NCI-H1105 treated with DMSO at 0.1 percent for 48 hours (cell line): ENCODE measurements at places on chromosomes 11 and 22.
A peak's percentile ranks its signal among the peaks of the same experiment; 100 is the strongest.

DNA sequence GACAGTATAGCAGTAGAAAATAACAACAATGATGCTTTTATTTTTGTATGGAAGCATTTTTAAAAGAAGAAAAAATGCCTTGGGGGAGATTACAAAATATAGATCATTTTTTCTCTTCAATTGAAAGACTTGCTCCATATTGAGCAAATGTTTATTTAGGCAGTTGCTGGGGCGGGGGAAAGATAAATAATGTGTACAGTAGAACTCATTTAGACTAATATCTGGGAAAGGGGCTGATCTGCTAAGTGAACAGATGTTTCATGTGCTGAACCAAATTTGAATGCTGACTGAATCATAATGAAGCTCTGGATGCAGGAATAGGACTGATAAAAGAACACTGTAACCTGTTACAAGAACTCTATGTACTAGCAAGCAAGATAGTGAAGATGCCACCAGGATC lies 457.1 kb upstream of the TENM4 start:
- no peak for DNase-seq

DNA sequence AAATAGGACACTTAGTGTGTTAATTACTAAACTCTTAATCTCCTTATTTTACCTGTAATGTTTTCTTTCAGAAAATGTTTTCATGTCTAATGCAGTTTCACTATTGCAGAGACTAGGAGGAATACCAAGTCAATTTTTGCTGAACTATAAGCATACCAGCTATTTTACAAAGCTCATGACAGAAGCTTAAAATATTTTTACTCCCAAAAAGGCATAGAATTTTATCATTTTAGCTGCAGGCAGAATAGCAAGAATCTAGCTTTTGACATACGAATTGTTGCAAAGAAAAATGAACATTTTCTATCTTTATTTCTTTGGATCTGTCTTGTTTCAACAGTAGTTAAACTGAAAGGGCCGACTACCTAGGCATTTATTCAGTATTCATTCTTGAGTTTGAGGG lies 366.9 kb downstream of the FAT3 start:
- DNase-seq = no peak

DNA sequence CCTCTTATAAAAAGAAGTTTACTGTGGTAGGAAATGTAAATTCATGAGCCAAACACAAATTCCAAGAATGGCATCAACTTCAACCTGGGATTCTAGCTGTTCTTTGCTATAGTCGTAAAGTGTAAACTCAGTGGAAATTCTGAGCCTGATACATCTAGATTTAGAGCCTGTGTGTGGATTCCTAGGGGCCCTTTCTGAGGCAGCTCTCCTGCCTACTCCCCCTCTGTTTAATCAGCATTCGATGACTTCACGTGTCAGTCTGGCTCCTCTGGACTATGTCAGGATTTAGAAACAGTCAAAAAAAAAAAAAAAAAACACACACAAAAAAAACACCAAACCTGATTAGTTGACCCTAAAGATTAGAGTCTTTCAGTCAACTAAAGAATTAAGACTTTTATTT lies 93.1 kb upstream of the SC5D start:
- DNase-seq = no peak

- peak; percentile 76 for DNase-seq
Measured at GRCh38 chr11:119338318-119338890, 2.3 kb downstream of the C1QTNF5 start.

- no peak for DNase-seq
Measured at GRCh38 chr11:20045098-20045688, 115.1 kb downstream of the DBX1 start.

GRCh38 chr22:36211237-36211861 lies 9.7 kb upstream of the APOL4 start:
- DNase-seq = no peak

GRCh38 chr11:14623036-14623435 lies 20.6 kb upstream of the PDE3B start:
- DNase-seq = no peak

- DNase-seq = no peak
Measured at GRCh38 chr22:49968831-49969661, 8.5 kb downstream of the PIM3 start.

- DNase-seq = no peak
Measured at GRCh38 chr11:44963136-44963535, 12.5 kb upstream of the TP53I11 start.

DNA sequence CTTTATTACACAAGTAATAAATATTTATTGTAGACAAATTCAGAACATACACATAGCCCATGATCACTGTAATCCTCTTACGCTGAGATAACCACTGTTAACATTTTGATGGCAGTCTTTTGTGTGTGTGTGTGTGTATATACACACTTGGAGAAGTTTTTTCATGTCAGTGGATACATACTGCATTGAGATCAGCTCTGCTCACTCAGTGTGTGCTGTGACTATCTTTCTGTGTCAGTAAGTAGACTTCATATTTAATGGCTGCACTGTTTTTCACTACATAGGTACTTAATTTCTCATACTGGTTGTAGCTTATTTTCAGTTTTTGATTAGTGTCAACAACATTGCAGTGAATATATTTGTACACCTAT lies 82.9 kb downstream of the FAM83F start:
- no peak for DNase-seq

GRCh38 chr11:70078781-70079616 lies 882 bp downstream of the ANO1 start:
- DNase-seq = peak; percentile 16

DNA sequence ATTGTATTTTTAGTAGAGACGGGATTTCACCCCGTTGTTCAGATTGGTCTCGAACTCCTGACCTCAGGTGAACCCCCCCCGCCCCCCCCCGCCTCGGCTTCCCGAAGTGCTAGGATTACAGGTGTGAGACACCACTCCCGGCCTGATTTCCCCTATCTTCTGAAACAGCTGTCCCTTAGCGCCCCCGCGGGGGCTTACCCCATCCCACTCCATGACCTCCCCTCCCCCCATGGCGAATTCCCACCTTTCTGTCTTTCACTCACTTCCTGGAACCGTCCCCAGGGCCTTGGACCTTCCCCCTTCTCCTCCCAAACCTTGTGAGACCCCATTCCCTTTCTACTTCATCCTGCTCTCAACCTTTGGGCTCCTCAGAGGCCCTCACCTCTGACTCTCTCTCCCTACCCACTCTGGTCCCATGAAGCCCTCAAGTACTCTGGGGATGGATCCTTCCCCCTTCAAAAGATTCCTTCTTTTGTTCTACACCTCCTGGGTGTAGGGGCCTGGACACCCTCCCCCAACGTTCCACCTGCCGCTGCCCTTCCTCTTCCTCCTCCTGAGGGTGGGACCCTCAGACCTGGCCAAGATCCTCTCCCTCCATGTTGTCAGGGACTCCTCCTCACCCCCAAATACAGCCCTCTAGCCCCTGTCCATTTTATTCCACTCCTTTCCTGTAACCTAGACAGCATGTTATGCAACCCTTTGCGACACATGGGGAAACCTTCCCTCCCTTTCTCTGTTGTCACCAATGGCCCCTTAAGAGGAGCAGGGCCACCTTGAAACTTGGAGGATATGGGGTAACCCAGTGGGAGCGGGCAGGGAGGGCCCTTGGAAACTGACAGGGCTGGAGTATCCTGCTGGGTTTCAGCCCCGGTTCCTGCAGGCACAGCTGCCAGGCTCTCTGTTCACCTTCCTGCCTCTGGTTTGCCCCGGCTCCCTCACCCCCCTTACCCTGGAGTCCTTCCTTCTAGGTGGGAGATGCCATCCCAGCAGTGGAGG lies 1.1 kb downstream of the PRDX5 start:
- no peak for DNase-seq

DNA sequence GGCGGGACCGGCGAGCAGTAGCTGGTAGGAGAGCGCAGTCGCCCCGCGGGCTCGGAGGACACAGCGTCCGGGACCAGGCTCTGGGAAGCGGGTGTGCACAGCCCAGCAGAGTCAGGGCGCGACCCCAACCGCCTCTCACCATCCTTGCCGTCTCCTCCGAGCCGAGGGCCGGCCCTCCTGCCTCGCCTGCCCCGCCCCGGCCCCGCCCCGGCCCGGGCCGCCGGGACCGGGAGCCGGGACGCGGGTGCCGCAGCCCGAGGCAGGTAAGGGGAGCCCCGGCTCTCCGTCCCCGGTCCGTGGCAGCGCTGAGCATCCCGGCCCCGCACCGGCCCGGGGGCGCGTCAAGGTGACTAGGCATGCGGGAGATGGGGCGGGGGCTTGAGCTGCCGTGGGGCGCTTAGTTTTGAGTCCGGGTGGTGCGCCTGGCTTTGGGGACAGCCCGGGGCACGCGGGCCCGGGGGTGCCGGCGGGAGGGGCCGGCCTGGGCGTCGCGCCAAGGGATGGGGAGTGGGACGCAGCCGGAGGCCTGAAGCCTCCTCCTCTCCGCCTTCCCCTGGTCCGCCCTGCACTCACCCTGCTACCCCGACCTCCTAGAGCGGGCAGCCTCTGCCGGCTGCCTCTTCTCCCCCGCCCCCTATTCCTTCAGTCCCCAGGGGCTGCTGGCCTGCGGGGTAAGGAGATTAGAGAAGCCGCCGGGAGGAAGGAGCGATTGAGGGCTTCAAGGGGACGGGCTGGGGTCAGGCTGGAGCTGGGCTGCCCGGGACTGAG lies at the start of gene ABCG4:
ABCG4 (plus strand) TSS at position 35 of the 768 bp plus-strand sequence. CDS start 914 bp downstream, outside the sequence.
- DNase-seq = peak; percentile 29

DNA sequence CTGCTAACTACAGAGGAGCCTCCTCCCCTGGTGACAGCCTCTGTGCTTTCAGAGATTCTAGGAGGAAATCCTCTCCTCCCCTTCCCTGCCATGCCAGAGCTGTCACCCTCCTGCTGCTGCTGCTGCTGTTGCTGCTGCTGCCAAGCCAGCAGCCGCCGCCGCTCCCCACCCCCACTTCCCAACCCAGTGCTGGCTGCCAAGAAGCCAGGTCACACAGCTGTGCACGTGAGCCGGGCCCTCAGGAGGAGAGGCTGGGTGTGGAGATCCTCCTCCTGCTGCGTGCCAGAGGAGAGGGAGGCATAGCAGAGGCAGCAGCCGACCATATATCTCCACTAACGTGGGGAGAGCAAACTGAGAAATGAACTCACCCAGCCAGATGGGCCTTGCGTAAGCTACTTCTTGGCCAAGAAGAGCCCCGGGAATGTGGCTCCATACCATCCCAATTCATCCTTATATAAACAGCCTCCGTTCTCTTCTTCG lies 12.4 kb downstream of the CRY2 start:
- peak; percentile 87 for DNase-seq

DNA sequence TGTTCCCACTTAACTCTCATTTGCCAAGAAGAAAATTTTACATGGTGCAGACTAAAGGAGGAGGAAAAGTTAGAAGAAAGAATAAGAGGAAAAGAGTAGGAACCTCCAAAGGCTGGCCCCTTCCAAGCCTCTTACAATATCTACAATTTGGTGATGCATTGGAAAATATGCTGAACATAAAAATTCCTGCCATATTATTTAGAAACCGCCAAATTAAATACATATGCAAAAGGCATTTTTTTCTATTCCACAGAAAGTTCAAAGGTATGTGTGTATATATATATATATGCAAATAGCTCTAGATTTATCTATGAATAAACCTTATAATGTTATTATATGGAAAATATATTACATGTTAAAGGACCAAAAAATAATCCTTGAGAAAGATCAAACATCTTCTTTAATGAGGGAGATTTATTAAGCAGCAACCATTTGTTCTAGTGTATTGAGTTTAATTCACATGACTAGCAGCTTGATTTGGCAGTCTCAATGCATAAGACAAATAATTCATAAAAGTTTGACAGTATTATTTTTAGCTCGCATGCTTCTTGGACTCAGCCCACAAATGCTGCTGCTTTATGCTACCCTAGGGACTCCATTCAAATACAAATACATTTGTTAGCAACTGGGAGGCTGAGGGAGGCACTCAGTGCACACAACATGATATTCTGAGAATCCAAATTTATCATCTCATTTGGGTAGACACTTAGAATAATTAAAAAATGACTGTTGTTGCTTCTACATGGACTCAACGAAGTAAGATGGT lies 184.9 kb downstream of the SBF2 start:
- peak; percentile 37 for DNase-seq

DNA sequence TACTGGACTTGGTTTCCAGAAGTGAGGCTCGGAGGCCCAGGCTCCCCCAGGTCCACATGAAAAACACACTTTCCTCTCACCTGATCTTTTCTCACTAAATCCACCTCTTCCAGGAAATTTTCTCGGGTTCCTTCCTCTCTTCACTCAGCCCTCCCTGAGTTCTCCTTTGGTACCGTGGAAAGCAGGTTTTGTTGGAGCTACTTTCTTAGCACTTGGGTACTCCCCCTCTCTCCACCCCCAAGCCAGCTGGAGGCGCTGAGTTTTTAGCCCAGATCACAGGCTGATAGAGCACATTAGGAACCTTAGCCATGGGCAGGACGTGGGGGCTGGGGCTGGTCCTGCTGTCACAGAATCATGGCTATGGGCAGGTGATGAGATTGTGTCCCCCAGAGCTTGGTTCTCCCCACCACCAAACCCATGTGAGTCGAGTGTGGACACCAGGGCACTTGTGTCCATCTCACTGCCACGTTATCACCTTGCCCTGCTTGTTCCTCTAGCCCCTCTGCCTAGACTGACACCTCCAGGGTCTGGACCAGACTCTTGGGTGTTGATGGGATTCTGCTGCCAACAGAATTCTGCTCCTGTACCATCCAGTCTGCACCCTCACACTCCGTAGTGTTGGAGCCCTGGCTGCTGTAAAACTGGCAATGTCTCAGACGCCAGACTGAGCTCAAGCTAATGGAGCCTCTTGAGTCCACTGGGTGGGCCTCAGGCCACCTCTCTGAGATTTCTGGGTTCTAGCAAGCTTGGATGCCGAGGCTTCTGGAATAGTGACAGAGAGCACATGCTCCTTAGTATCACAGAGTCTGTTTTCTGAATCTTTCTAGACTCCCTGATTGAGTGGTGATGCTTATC lies 74.9 kb upstream of the NARS2 start:
- no peak for DNase-seq

DNA sequence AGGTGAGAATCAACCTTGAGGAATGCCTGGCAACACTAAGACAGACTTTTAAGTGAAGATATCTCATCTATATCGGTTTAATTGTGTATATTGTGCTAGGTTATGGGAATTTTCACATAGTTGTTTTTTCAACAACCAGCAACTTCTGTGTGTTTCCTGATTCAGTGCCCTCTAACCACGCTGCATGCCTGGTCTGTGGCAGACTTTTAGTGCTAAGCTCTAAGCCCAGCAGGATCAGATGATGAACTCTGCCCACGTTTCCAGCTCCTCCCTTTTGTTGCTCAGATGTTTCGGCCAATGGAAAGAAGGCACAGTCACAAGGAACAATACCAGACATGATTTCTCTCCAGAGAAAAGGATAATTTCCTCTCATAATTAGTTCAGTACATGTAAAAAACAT lies 1.4 kb upstream of the VWA5A start:
- no peak for DNase-seq

DNA sequence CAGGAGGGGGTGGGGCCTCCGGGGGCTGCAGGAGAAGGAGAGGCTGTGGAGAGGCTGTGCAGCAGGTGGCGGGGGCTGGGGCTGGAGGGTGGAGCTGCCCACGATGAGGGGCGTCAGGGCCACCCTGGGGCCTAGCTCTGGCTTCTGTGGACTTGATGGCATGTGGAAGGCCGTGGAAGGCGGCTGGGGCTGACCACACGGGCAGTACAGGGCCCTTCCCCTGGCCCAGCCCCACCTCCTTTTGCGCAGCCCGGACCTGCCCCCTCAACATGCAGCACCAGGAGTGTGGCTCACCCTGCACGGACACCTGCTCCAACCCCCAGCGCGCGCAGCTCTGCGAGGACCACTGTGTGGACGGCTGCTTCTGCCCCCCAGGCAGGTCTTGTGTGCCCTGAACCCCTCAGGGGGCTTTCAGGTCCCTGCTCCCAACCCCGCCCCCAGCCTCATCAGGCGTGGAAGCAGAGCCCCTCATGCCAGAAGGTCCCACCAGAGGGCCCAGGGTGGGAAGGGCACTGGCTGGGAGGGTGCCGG lies 6.1 kb downstream of the MUC5B start:
- no peak for DNase-seq

GRCh38 chr22:50153756-50154140 lies 16.8 kb upstream of the PANX2 start:
- DNase-seq = no peak
